Heart left ventricle (tissue), 16 donors: ENCODE measurements at places on chromosomes 11 and 22. TPM values are rescaled to one million over a fixed set of nuclear protein-coding genes. Genes with fewer than 3 reads are reported as not detected.

The FADS3 gene
- 64.0 TPM for total RNA-seq

The RAB3IL1 gene
- total RNA-seq = 8.7 TPM

DNA sequence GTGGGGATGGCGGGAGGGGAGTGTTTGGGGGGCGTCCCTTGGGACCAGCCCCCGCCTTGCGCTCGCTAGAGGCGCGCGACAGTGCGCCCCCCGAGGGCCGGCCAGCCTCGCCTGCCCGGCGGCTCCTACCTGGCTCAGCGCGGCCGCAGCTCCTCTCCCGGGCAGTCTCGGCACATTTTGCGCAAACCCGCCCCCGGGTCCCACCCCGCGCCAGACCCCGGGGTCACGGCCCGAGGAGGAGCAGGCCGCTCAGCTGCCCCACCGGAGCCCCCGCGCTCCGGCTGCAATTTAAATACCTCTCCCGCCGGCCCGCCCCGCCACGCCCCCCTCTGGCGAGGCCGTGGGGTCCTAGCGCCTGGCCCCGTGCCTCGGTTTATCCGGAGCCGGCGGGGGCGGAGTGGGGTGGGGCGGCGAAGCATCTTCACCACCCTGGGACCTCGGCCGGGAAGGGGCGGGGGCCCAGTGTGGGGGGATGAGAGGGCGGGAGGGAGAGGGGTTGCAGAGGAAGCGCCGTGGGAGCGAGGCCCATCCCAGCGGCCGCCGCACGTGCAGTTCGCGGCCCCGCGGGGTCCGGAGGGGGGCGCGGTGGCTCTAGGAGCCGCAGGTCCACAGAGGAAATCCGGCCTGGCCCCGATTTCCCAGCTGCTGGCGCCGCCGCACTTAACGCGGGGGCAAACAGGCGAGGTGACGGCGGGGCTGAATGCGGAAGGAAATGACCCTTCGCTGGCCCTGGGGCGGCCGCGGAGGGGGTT is at the start of gene LRRC32:
LRRC32 (minus strand) TSS at position 263 of the 752 bp plus-strand sequence. CDS start 4,793 bp downstream, outside the sequence.
- peaks cover 58% of the 10 kb centered on the region for H3K4me1 ChIP-seq
- no peaks in the 10 kb centered on the region for H3K36me3 ChIP-seq
- H3K27ac ChIP-seq = peak within 1 kb of the TSS; percentile 92
- H3K4me3 ChIP-seq = peak within 1 kb of the TSS; percentile 75
- peak; percentile 88 for DNase-seq
- H3K27me3 ChIP-seq = peaks cover 7% of the 10 kb centered on the region

GRCh38 chr11:64225608-64226506 is at the start of the genes NUDT22 and TRPT1:
TSS of gene NUDT22 (plus strand) at chr11:64226274. CDS start at chr11:64226653, 379 bp downstream.
TSS of gene TRPT1 (minus strand) at chr11:64226186. CDS start at chr11:64225860, 326 bp downstream.
- peaks cover 37% of the 10 kb centered on the region for H3K4me1 ChIP-seq
- peaks cover 23% of the 10 kb centered on the region for H3K36me3 ChIP-seq
- DNase-seq = peak; percentile 96
- peak within 1 kb of the TSS; percentile 93 for H3K27ac ChIP-seq

DNA sequence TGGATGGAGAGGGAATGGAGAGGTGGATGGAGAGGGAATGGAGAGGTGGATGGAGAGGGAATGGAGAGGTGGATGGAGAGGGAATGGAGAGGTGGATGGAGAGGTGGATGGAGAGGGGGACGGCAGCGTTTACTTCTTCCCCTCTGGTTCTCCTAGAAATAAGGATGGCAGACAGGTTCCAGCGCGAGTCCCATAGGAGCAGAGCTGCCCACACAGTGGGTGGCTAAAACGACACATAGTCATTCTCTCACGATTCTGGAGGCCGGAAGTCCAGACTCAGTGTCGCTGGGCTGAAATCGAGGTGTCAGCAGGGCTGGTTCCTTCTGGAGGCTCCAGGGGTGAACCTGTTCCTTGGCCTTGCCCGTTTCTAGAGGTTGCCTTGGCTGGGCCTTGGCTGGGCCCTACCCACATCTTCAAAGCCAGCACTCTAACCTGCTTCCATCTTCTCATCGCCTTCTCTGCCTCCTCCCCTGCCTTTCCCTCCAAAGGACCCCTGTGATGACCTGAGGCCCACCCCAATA is 12.7 kb upstream of the CTSD start:
- H3K4me1 ChIP-seq = no peaks in the 10 kb centered on the region
- no peaks in the 10 kb centered on the region for H3K36me3 ChIP-seq
- H3K4me3 ChIP-seq = no peak overlapping the region
- no peaks in the 10 kb centered on the region for H3K27me3 ChIP-seq

- H3K27me3 ChIP-seq = no peaks in the 10 kb centered on the region
- DNase-seq = no peak
- H3K4me3 ChIP-seq = no peak overlapping the region
- no peaks in the 10 kb centered on the region for H3K4me1 ChIP-seq
- H3K36me3 ChIP-seq = no peaks in the 10 kb centered on the region
- no peak overlapping the region for H3K27ac ChIP-seq
Observed at GRCh38 chr11:103948187-103948763, 88.2 kb upstream of the DDI1 start.
